Activated CD8-positive, alpha-beta memory T cell treated with anti-CD3 and anti-CD28 coated beads, Interleukin-2, amount 10 ng/mL, durations not matched to agents 7 days and 5 days (primary cell): ENCODE measurements at places on chromosomes 1 and 21. TPM values are rescaled to one million over a fixed set of nuclear protein-coding genes. Genes with fewer than 3 reads are reported as not detected.

The TEX38 gene
- not detected for total RNA-seq

The C1orf216 gene
- total RNA-seq = 18.3 TPM

The OR10J1 gene
- not detected for total RNA-seq

The GPA33 gene
- 0.64 TPM for total RNA-seq

The MAP10 gene
- 2.5 TPM for total RNA-seq

The LRRC71 gene
- total RNA-seq = not detected

The NT5C1A gene
- not detected for total RNA-seq

The ARTN gene
- total RNA-seq = not detected

The NR0B2 gene
- not detected for total RNA-seq

The NBPF6 gene
- not detected for total RNA-seq

The TBX15 gene
- total RNA-seq = not detected

The RPTN gene
- total RNA-seq = not detected

The B3GALT2 gene
- total RNA-seq = 0.99 TPM

The FLG2 gene
- not detected for total RNA-seq

The UBE2U gene
- total RNA-seq = not detected

The BEND5 gene
- 1.9 TPM for total RNA-seq

The GRHL3 gene
- 0.85 TPM for total RNA-seq

The LHX8 gene
- not detected for total RNA-seq

The ILDR2 gene
- total RNA-seq = 7.9 TPM

The AMY1B gene
- total RNA-seq = not detected

The SAMSN1 gene
- 126 TPM for total RNA-seq

The KCNN3 gene
- total RNA-seq = not detected

The CD160 gene
- 3.9 TPM for total RNA-seq

The COL24A1 gene
- total RNA-seq = not detected

The SLC26A9 gene
- total RNA-seq = not detected

The GJB3 gene
- total RNA-seq = not detected

The SLC25A34 gene
- total RNA-seq = 0.82 TPM

The C1QC gene
- not detected for total RNA-seq

The CAMK2N1 gene
- total RNA-seq = 0.47 TPM

The LDLRAD1 gene
- total RNA-seq = not detected

The AVPR1B gene
- not detected for total RNA-seq

The TTLL7 gene
- 2.9 TPM for total RNA-seq

The ESPN gene
- 0.32 TPM for total RNA-seq

The OLFML3 gene
- 0.26 TPM for total RNA-seq

The CHI3L1 gene
- total RNA-seq = not detected

The TDRD10 gene
- total RNA-seq = not detected

The SLC16A4 gene
- 0.14 TPM for total RNA-seq

The PTAFR gene
- 0.20 TPM for total RNA-seq

The HES2 gene
- total RNA-seq = not detected

The OR10K2 gene
- total RNA-seq = not detected

The CELA3A gene
- total RNA-seq = not detected

The LYPLAL1 gene
- 16.7 TPM for total RNA-seq

The TFF2 gene
- total RNA-seq = not detected

The CBR3 gene
- total RNA-seq = 16.1 TPM

The INSRR gene
- 0.19 TPM for total RNA-seq

The TNFRSF9 gene
- 68.1 TPM for total RNA-seq

The FNDC5 gene
- total RNA-seq = not detected

The SPRR2G gene
- not detected for total RNA-seq

The TIE1 gene
- 0.55 TPM for total RNA-seq

The SYT2 gene
- total RNA-seq = not detected

The LINGO4 gene
- total RNA-seq = 0.07 TPM

The SERTAD4 gene
- total RNA-seq = not detected

The OSCP1 gene
- total RNA-seq = 0.85 TPM

The EFNA3 gene
- 2.8 TPM for total RNA-seq

The PUSL1 gene
- total RNA-seq = 27.2 TPM

The CDCA8 gene
- total RNA-seq = 97.3 TPM

The CNR2 gene
- 0.47 TPM for total RNA-seq

The GJA8 gene
- total RNA-seq = not detected

The C8B gene
- total RNA-seq = not detected
